ENCODE measurements at places on chromosomes 1 and 21.
A peak's percentile ranks its signal among the peaks of the same experiment; 100 is the strongest.

- peak; percentile 20 for DNase-seq
Observed at GRCh38 chr21:38853421-38853919, 47.7 kb downstream of the ETS2 start.

DNA sequence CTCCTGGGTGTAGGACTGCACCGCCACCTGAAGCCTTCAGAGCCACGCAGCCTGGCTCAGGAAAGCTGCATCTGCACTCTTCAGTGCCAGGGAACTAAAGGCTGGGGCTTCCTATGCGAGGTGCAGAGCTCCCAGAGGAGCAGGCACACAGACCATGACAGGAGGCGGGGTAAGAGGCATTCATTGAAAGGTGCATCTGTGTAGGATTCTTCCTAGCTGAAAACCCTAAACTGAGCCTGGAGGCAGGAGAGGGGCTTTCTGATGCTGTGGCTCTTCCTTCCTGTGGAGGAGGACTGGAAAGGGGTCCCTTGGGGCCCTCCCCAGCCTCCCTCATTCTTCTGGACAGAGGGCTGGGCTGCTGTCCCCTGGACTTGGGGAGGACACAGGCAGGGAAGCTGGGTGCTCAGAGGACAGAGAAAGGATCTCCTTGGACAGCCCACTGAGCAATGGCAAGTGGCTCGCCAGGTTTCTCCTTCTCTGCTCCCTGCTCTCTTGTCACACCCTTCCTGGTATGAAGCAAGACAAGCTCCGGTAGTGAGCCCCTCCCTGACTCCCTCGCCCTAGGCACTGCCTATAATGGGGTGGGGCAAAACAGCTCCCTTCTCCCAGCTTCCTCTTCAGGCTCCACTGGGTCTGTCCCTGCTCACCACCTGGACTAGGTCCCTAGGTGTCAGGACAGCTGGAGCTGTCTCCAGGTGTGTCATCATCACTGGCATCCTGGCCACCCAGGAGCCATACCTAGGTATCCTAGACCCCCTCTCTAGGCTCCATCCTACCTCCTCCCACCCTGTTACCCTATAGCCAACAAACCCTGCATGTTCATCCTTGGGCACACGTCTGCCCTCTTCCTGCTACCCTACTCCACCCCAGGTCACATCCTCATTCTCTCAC is 20.0 kb downstream of the S100A6 start:
- DNase-seq: no peak

GRCh38 chr21:44869781-44870747 is 3.4 kb downstream of the PTTG1IP start:
- DNase-seq: peak; percentile 98

DNA sequence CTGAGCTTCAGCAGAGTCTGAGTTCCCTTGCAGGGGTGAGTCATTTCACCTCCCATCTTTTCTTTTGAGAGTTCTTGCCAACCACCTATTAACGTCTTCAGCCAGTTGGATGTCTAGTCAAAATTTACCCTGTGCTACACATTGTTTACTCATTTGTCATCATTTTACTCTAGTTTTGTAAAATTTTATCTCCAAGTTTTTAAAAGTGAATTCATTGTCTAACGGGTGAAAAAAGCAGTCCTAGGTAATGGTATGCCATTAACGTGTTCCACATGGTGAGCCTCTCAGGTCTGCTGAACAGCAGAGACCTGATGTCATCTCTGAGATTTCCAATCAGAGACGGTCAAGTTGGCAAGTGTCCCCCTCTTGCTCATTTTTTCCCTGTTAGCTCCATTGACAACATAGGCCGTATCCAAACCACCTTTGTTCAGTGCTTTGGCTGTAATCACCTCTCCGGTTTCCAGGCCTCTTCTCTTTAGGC is 85.4 kb downstream of the TBX15 start:
- DNase-seq: no peak

- no peak for DNase-seq
Observed at GRCh38 chr1:100350787-100351094, 1.6 kb upstream of the CDC14A start.

- DNase-seq: no peak
Observed at GRCh38 chr21:29177800-29178199, 47.4 kb downstream of the MAP3K7CL start.

GRCh38 chr1:5223206-5223605 is 568.8 kb downstream of the AJAP1 start:
- no peak for DNase-seq

GRCh38 chr1:54326543-54327385 is 79.4 kb downstream of the SSBP3 start:
- no peak for DNase-seq
